ENCODE measurements at places on chromosomes 4 and X.
A peak's percentile ranks its signal among the peaks of the same experiment; 100 is the strongest.

DNA sequence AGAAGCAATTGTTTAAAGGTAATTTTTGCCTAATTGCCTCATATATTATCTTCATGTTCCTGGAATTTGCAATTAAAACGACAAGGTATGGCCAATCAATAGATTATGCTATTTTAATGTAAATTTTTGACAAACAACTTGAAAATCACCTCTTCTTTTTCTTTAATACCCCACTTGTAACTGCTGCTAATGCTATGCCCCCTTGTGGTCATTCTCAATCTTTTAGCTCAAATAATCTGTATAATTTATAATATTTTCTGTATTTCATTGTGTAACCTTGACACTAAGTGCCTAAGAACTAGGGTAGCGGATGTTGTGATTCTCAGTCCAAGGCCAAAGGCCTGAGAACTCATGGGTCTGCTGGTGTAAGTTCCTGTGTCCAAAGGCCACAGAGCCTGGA is 831.7 kb upstream of the POU3F4 start:
- no peak for DNase-seq

DNA sequence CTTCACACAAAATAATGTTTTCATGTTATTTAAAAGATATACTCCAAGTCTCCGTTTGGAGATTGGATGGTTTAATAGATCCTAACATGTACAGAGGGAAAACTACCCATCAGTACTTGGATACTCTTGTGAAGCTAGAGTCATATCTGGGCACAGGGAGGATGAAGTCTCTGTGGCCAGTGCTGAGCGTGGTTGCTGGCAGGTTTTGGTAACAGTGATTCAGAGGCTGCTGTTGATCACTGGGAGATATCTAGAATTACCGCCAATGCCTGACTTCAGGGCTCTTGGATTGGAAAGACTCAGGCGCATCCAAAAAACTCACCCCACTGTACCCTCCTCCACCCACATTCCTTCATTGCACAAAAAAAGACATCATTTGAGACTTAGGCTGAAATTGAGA is 107.2 kb upstream of the PGRMC2 start:
- DNase-seq, result no peak

GRCh38 chr4:71692198-71692597 is 91.7 kb downstream of the GC start:
- no peak for DNase-seq

DNA sequence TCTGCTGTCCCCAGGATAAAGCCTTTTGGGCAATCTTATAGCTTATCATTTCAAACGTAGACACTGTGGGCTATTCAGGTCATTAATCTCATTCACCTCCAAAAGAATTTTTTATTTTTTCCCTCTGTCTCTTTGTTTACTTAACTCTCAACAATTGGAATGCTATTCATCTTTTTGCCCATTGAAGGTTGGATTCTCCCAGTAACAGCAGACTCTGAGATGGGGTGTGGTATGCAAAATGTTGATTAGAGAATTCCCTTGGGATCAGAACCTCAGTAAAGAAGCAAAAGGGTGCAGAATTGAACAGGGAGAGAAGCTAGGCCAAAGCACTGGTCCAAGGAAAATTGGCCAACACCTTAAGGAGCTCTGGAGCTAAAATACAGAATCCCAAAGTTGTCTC is 60.4 kb downstream of the CAMK2D start:
- no peak for DNase-seq

- no peak for DNase-seq
Observed at GRCh38 chrX:101265869-101266428, 25.2 kb downstream of the TAF7L start.

GRCh38 chrX:5857232-5857631 is 371.4 kb downstream of the NLGN4X start:
- no peak for DNase-seq

GRCh38 chr4:2091990-2092668 is 33.0 kb downstream of the NAT8L start:
- no peak for DNase-seq

- no peak for DNase-seq
Observed at GRCh38 chrX:115449742-115450141, 111.2 kb upstream of the PLS3 start.

- DNase-seq, result no peak
Observed at GRCh38 chr4:141614878-141615586, 21.4 kb upstream of the IL15 start.

DNA sequence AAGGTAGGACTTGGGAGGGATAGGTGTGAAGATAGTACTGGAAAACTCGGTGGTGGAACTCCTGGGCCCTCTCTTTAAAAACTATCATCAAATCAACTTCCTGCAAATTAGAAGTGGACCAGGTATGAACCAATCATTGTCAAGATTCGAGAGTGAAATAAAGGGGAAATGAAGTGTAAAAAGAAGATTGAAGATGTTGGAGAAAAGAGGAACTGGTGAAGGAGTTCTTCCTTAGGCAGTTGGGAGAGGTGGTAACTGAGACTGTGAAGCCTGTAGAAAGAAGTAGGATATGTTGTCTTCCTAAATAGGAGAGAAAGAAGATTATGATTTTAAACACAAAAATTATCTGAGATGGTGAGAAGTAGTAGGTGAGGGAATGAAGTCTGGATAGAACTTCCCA is 212.2 kb downstream of the PPP1R2C start:
- DNase-seq, result no peak

- DNase-seq, result no peak
Observed at GRCh38 chr4:169756971-169757574, 671 bp downstream of the HPF1 start.

- no peak for DNase-seq
Observed at GRCh38 chrX:47224266-47224895, 5.9 kb downstream of the CDK16 start.

DNA sequence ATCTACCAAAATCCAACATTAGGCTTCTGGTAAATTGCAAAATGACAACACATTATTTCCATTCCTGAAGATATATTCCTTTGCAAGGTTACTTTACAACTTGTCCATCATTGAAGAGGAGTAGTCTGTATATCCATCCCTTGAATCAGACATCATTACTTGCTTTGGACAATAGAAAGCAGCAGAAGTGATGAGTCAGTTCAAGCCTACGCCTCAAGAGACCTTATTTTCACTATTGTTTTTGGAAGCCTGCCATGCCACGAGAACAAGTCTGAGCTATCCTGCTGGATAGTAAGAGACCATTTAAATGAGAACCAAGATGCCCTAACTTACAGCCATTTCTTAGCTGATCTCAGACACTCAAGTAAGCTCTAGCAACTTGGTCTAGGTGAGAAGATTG is 246.0 kb upstream of the HHIP start:
- DNase-seq, result no peak

- DNase-seq, result no peak
Observed at GRCh38 chr4:179307297-179308136, 1865.3 kb upstream of the AGA start.

- DNase-seq, result no peak
Observed at GRCh38 chr4:2360396-2360730, 58.1 kb downstream of the ZFYVE28 start.

DNA sequence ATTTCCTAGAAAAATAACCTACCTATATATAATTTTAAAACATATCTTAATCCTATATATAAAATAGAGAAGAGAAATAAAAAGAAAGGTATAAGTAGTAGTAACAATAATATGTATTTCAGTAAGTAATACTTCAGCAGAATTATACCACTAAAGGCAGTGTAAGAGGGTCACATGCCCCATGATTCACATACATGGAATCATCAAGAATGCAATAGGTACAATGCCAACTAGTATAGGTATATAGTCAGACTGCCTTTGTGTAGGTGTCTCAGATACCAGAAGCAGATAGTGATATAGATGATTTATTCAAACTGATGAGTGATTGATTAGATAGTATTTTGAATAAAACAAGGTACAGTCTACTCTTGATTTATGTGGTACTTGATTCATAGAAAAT is 9.4 kb downstream of the AIMP1 start:
- no peak for DNase-seq

DNA sequence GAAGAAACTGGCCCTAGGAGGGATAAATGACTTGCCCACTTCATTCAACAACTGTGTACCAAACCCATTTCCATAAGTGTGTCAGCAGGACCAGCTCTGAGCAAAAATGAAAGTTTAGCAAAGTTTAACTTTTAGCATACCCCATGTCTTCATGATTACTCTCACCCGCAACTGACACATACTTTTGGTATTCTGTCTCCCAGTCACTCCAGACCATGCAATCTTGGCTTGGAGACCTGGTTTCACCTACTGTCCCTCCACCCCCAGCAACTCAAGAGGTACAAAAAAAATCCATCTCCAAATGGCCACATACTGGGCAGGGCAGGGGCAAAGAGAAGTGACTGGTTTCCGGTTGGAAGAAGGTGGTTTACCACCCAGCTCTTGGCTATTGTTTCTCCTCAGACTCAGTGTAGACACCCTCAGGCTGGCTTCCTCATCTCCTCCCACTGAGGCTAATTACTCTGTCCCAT is 79.8 kb downstream of the RLIM start:
- peak; percentile 47 for DNase-seq

DNA sequence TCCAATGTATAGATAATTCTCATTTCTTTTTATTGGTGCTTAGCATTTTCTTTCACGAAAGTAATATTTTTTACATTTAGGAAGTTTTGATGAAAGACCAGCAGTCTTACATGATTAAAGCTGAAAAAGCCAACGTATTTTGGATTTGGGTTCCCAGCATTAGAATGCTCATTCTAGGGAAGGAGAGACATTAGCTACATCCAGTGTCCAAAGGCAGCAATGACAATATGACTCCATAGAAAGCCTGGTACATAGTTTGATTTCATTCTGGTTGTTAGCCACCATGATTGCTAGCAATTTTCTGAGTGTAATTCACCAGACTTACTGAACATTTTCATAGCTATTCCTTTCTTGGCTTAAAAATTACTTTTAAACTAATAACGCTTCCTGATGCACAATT is 1397.5 kb downstream of the PCDH7 start:
- no peak for DNase-seq

- no peak for DNase-seq
Observed at GRCh38 chr4:107858158-107858742, 33.5 kb downstream of the SGMS2 start.

- no peak for DNase-seq
Observed at GRCh38 chr4:10226756-10227155, 110.2 kb upstream of the WDR1 start.

All from T-helper 2 cell (primary cell).